Left lobe of liver (tissue), 2 donors: ENCODE measurements at places on chromosomes 6 and 20. TPM values are rescaled to one million over a fixed set of nuclear protein-coding genes. Genes with fewer than 3 reads are reported as not detected.

- no peak for DNase-seq
These were observed 428.1 kb upstream of the NOX3 start for GRCh38 chr6:155883741-155884140.

Gene SH3BGRL2
- 30.3 TPM for total RNA-seq

Gene AHI1
- 10.2 TPM for total RNA-seq

DNA sequence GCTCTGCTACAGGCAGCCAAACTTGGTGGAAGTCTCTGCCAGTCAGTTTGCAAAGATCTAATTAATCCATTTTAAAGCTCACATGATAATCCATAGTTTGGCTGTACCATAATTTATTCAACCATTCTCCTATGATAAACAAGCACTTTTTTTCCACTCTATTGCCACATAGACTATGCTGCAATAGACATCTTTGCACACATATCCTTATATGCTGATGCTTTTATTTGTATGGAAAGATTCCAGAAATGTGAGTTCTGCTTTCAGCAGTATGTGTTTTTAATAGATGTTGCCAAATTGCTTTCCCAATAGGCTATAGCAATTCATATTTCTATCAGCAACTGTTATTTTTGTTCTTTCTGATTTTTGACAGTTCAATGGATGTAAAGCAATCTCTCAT lies 628.0 kb downstream of the KIF16B start:
- DNase-seq = no peak

Gene GATA5
- total RNA-seq = 0.48 TPM

Gene FAM217A
- not detected for total RNA-seq

GRCh38 chr6:148342350-148343046 lies at the start of gene SASH1:
Gene SASH1 (plus strand): TSS chr6:148342838. CDS start chr6:148343068, 230 bp downstream.
- DNase-seq = peak; percentile 79

Gene GSTA3
- total RNA-seq = not detected

Gene BCAS1
- total RNA-seq = 0.08 TPM

DNA sequence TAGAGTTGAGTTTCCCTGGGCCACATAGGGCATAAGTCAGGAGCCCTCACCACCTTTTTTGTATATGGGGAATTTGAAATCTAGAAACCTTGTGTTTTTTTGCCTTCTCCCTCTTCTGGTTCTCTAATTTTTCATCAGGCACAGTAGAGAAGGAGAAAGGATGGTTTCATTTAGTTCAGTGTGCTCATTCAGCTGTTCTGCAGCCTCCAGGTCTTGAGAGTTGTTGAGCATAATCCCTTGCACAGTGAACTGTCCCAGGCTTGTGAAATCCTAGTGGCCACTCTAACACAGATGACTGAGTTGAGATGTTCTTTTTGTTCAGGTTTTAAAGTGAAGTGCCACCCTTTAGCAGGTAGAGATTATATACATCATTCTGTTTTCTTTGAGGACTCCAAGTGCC lies 183.5 kb downstream of the CDKAL1 start:
- DNase-seq = no peak

DNA sequence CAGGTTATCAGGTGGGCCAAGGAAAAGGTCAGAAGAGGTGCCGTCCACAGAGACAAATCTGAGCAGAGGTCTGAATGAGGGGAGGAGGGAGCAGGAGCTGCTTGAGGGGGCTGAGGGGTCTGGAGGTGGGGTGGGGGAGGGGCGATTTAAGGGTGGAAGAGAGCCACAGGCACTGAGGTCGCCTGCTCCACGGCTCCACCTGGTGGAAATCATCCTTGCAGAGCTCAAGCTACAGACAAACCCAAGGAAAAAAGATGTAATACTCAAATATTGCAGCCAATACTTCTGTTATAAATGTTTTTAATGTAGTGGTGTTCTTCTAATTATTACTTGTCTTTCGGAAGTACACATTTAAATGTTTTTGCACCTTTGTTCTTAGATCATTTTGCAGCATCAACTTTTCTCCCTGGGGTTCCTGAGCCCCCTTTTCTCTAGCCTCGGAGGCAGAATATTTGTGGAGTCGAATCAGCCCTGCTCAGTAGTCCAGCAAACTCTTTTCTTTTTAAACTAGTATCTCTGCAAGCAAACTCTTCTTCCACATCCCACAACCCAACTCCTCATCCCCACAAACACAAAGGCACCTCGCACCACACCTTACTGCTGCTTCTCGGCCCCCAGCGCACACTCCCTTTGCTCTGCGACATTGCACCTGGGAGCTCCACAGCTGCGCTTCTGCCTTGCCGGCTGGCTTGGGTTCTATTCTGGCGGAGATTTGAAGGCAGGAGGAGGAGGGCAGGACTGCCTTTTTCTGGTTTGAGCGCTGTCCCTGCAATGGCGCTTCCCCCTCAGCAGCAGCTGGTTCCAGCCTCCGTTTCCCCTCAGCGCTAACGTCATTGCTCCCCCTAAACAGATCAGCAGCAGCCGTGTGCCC lies 51.0 kb upstream of the TFAP2A start:
- DNase-seq = no peak

Gene RHAG
- 0.38 TPM for total RNA-seq

- no peak for DNase-seq
These were observed 564.4 kb downstream of the HAO1 start for GRCh38 chr20:7375905-7376304.

DNA sequence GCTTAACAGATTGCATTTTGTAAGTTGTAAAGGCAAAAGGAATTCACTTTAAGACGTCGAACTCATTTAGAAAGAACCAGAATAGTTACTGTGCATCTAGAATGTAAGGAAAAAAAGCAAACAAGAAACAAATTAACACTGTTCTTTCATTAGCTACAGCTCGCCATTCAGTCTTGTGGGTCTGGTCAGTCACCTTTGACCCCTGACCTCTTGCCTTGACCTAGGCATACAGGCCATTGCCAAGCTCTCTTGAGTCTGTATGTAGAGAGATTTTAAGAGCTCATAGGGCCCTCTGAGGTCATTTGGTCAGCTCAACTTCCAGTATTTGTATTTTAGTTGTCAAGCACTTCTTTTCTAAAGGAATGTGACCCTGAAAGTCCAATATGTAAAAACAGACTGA lies 318.7 kb downstream of the DHX35 start:
- DNase-seq = no peak

- no peak for DNase-seq
These were observed 39.1 kb upstream of the RNGTT start for GRCh38 chr6:89002523-89002922.

Gene RPS6KA2
- total RNA-seq = 12.4 TPM

GRCh38 chr6:33956206-33956605 lies 152.4 kb upstream of the MLN start:
- DNase-seq = no peak

DNA sequence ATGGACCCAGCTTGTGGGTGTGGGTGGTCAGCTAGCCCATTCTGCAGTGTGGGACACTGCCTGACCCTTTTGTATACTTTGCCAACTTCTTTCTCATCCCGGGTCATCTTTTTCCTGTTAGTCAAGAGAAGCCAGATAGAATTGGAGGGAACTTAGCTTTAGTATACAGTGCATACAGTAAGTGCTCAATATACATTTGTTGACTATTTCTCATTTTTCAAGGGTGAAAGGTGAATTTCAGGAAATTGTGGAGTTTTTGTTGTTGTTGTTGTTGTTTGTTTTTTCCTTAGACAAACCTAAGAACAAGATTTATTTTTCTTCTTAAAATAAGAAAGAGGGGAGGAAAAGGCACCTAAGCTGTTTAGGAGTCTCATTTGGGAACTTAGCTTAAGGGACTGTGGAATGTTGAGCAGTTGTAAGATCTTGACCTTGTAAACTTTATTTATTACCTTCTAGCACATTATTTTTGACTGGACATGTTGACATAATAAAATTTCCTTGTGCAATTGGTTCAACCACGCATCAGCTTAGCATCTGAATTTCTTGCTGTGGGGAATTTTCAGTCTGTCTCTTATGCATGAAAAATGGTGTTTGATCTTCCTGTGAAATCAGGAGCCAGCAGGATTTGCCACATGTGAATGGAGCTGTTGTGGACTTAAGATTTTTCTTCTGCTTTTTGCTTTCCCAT lies 113.6 kb downstream of the ARID1B start:
- DNase-seq = no peak

Gene ADGRF5
- 8.3 TPM for total RNA-seq

Gene CFAP206
- not detected for total RNA-seq

Gene OOEP
- 0.18 TPM for total RNA-seq

DNA sequence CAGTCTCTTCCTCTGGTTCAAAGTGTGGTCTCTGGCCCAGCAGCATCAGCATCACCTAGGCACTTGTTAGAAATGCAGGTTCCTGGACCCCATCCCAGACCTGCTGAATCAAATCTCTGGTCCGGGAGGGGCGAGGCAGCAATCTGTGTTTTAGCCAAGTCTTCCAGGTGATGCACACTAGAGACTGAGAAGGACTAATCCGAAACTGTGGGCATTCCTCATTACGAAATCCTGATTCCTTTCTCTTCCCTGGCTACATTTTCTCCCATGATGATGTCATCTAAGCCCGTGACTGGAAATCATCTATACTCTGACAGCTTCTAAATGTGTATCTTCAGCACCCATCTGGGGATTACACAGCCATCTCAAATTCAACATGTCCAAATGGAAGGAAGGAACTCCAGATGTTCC lies 39.7 kb upstream of the PRND start:
- DNase-seq = no peak

GRCh38 chr6:83870649-83871048 lies 11.2 kb downstream of the CYB5R4 start:
- DNase-seq = no peak

DNA sequence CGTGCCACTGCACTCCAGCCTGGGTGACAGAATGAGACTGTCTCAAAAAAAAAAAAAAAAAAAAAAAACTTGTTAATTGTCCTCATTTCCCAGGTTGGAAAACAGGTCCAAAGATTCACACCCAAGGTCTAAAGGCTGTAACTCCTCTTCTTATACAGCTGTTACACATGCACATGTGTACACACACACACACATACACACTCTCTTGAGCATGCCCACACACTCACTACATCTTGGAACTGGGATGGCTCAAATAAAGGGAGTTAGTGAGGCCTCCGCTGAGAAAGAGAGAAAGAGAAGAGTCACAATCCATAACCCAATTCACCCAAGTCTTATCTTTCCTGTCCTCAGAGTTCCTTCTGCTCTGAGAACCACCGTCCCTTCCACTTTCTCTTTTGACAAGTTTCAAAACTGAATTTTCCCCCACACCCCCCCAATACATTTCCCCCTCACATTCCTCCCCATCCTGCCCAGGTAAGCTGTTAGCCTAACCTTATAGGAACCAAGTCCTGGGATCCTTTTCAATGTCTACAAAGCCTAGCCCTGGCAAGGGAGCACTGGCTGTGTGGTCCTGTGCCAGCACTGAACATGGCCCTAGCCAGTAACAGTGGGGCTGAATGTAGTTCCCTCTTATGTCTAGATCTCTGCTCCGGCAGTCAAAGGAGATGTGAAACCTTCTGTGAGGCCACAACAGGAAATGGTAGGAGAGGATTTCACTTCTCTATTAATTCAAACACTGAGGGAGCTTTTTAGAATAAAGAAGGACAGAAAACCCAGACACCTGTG lies 3.2 kb upstream of the HLA-DMB start:
- DNase-seq = no peak

DNA sequence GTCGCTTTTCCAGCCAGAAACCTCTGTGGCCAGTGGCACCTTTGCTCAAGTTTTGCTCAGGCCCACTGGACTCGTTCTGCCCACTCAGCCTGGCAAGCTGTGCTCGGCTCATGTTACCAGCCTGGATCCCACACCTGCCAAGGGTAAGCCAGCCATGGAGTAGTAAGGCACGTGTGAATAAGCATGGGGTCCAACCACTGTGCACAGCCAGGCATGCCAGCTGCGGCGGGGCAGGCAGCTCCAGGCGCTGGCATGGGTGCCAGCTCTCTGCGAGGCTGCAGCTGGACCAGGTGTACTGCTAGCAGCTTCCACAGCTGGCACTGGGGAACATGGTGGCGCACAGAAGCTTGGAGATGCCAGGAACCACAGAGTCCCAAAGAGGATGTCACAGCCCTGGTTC lies 32.1 kb upstream of the PDYN start:
- no peak for DNase-seq

DNA sequence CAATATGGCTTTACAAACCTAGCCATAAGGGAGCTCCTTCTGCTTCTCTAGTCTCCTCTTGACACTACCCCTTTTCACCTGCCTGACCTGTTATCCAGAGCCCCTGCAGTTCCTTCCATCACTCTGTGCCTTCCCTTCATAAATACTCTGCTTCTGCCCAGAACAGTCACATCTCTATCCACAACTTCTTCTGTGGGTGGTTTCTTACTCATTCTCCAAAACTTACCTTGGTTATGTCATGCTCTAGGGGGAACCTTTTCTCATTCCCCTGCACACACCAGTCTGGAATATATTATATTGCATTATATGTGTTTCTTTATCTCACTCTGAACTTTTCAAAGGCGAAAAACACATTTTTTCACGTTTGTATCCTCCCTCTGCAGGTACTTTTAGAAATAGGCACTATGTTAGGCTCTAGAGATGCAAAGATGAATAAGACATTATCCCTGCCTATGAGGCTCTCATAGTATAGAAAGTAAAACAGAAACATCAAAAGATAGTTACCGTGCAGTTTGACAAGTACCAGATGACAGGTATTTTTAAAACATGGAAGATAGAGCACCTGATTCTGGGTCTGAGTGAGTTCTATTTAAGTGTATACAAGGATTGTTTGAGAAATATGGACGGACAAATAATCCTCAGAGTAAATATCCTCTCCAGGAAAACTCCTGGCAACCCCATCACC lies 51.5 kb downstream of the AIG1 start:
- DNase-seq = no peak

- DNase-seq = no peak
These were observed 11.8 kb downstream of the CHMP4B start for GRCh38 chr20:33822991-33823390.

DNA sequence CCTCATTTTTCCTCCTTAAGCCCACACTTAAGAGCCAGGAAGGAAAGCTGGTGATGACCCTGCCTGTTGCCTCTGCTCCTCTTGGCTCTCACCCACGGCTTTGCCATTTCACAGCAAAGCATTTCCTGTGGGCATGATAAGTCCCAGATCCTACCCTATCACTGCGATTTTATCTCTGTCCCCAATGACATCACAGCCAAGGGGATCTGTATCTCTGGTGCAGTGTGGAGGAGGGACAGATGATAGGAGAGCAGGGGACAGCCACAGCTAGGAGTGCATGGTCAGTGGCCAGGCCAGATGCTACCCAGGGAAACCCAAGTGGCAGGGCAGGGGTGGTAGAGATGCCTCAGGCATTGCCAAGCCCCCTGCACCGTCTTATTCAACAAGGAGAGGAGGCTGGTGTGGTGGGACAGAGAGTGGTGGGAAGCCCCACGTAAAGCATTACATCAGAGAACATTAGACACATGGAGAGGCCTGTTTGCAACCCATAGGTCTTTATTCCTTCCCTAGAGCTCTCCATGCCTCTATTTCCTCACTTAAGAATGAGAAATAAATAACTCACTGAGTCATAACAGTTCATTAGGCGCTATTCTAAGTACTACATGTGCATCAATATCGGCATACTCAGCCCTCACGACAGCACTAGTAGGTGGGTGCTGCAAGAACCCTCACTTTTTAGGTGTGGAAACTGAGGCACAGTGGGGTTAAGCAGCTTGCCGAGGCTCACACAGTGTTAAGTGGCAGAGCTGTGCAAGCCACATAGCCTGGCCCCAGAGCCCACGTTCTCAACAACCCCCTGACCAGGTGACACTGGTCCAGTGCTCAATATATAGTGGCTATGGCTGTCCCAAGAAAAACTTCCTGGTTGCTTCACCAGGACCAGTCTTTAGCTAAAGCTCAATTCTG lies 4.6 kb downstream of the TFEB start:
- DNase-seq = no peak

Gene TCP1
- 58.1 TPM for total RNA-seq
